ENCODE measurements at places on chromosomes 5 and 9.

GRCh38 chr9:4130166-4130565 lies 169.7 kb downstream of the GLIS3 start:
- no peak for DNase-seq

- no peak for DNase-seq
Observed at GRCh38 chr9:76564297-76564696, 105.3 kb downstream of the GCNT1 start.

DNA sequence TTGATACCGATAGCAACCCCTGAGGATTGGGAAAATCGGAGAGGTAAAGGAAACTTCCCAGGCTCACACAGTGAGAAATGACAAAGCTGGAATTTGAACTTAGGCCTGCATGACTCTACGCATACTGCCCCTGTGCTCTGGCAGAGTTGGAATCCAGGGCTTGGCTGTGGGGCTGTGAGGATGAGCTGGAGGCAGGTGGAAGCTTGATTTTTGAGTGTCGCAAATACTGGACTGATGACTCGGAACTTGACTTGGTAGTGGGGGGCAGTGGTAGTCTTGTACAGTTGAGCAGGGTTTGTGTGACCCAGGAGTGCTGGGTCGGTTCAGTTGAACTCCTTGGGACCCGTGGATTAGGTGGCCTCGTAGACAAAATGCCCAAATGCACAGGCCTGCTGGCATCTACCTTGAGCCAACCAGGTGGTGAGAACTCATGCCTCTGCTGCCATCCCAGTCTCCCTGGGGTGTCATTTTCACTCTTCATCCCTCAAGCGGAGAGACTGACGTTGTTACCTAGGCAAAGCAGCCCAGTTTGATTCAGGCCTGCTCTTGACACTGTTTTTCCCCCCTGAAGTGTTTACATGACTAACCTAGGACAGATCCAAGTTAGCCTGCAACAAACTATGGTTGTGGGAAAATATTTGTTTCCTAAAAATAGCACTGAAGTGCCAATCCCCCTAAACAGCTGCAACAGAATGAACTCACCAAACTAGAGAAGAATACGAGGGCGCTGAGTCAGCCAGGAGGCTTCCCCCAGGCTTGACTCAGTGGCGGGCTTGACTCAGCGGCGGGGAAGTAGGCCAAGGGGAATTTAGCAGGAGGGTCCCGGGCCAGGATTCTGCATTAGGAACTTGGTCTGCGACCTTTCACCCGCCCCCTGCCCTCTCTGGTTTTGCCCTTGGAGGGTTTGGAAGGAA lies 45.7 kb upstream of the ORM1 start:
- DNase-seq = no peak

DNA sequence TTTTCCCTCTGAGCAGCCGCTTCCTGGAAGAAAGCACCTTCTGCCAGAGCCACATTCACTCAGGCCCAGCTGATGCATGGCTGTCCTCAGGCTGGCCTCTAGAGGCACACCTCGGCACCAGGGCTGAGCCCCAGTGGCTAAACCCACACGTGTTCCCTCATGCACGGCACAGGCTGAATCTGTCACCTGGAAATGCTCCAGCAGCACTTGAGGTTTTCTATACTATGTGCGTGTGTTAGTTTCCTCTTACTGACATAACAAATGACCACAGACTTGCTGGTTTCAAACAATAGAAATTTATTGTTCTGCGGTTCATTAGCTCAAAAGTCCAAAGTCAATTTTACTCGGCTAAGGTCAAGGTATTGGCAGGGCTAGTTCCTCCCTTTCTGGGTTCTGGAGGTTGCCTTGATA lies 141.4 kb downstream of the LRRC70 start:
- no peak for DNase-seq

DNA sequence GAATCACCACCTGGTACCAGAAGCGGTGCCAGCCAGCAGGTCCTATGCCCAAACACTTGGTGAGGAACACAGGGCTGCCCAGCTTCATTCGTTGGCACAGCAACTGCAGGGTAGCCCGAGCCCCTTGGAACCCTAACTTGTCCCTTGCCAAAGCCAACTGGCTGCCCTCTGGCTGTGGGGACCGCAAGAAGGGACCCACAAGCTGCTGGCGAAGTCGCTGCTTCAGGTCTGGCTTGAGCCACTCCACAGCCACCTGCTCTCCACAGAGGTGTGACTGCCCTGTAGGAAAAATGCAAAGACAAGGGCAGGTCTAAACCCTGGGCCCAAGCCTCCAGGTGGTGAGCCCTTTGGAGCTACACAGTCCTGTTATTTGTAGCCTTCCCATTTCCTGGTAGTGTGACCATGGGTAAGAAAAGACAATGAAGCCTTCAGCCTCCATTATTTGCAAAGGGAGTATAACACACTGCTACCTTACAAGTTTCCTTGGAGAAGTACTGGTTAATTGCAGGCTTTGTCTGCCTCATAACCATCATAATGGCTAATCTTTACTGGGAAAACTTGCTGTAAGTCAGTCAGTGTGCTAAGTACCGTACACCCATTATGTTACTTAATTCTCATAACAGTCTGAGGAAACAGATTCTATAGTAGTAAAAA lies 1.8 kb downstream of the DND1 start:
- DNase-seq = no peak

GRCh38 chr5:6716629-6717149 lies 3.5 kb downstream of the TENT4A start:
- no peak for DNase-seq

- DNase-seq = no peak
Observed at GRCh38 chr9:79007701-79008483, 563.9 kb upstream of the TLE4 start.

All from stimulated activated CD4-positive, alpha-beta T cell treated with anti-CD3 and anti-CD28 coated beads, Interleukin-15, amount 100 ng/mL, for 1 hour (primary cell).